Left ventricle myocardium superior (tissue), 1 donor: ENCODE measurements at places on chromosomes 2 and 18. TPM values are rescaled to one million over a fixed set of nuclear protein-coding genes. Genes with fewer than 3 reads are reported as not detected.

DNA sequence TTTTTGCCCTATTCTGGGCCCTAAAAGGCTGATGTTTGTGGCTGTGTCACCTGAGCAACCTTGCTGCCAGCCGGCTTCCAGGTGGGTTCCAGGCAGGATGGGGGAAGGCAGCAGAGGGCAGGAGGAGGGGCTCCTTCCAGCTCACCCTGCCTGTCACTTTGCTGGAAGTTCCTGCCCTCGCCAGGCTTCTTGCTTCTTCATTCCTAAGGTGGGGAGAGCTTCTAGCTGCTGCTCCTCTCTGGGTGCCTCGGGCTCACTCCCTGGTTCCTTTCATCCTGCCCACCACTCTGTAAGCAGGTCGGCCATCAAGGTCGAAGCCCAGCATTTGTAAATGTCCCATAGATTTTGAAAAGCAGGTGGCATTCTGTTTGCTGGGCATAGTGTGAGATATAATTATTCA lies 249.4 kb upstream of the HS6ST1 start:
- DNase-seq: no peak

GRCh38 chr2:23286758-23287704 lies 97.9 kb upstream of the KLHL29 start:
- peak; percentile 71 for DNase-seq

DNA sequence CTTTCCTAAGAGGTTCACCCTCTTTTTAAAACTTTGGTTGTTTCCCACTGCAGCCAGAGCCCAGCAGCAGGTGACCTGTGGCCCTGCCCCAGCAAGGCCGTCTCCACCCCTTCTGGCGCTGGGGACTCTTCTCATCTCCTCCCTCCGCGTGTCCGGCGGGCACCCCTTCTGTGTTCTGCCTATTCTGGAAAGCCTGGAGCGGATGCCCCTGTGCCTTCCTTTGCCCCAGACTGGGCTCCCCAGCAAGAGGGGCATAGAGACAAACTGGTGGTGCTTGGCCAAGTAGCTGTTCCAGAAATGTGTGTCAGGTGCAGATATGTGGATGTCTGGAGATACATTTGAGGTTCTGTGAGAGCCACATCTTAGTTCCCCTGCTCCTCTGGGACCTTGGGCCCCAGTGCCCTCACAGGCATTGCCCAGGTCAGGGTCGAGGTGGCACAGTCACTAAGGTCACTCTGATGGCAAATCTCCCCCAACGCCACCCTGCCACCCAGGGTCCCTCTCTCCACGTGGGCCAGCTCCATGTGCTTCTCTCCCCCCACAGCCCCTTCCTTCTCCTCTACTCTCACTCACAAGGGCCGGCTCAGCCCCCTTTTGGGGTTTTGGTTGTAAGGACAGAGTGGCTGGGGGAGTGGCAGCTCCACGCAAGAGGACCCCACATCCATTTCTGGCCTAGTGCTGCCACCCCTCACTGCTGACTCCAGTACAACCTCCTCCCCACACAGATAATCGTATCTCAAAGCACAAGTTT lies 35.5 kb upstream of the TAF1B start:
- DNase-seq: peak; percentile 14

DNA sequence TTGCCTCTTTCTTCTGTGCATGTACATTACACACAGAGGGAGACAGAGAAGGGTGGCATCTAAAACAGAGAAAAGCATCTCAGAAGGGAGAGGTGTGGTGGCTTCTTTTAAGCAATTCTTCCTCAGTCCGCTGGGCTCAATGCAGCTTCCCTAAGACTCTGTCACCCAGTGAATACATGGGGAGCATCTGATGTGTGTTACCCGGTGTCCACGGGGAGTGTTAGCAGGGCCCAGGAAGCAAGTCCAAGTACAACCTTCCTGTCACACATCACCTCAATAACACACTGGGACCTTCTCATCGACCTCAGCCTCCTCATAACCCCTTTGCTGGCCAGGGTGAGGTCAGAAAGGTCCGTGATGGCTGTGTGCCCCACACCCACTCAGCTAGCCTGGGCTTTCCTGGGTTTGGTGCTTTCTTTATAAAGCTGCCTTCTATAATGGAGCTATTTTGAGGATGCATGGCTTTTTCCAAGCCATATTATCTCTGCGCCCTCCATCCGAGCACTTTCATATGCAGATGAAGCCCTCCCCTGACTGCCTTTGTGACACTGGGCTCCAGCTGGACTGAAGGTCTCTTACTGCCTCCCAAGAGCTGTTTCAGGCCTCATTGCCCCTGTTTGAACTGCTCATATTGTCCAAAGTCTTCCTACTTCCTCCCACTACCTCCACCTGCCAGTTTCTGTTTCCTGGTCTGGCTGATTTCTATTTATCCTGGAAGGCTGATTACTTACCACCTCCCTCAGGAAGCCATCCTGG lies 21.4 kb downstream of the TNFRSF11A start:
- DNase-seq: no peak

GRCh38 chr2:134381141-134381540 lies 127.3 kb downstream of the MGAT5 start:
- no peak for DNase-seq

- DNase-seq: no peak
Measured at GRCh38 chr2:210630873-210631560, 74.6 kb downstream of the CPS1 start.

The REEP1 gene
- 21.3 TPM for total RNA-seq

GRCh38 chr2:152319822-152320570 lies 15.0 kb upstream of the FMNL2 start:
- no peak for DNase-seq

- DNase-seq: no peak
Measured at GRCh38 chr2:111145103-111145760, 24.5 kb downstream of the BCL2L11 start.

The CPLX4 gene
- not detected for total RNA-seq

GRCh38 chr2:218876562-218877219 lies 4.0 kb upstream of the WNT10A start:
- peak; percentile 56 for DNase-seq

- no peak for DNase-seq
Measured at GRCh38 chr2:150127995-150128394, 359.5 kb downstream of the RND3 start.
